Ovary (tissue), 10 donors: ENCODE measurements at places on chromosomes 7 and 10.

DNA sequence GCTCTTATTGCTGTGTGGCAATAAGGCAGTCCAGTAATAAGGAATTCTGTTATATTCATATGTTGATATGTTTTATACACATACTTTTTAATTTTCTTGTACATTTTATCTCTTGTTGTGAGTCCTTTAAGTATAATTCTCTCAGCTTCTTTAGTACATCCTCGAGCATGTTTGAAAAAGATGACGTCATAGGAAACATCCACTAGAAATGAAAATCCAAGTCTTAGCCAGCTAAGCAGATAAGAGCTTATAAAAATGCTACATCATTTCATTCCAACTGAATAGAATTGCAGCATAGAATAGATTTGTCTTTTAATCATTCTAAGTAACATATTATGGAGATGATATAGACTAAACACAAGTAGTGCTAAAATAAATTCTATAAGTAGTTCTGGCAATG lies 283.7 kb upstream of the FZD1 start:
- no peak for DNase-seq

DNA sequence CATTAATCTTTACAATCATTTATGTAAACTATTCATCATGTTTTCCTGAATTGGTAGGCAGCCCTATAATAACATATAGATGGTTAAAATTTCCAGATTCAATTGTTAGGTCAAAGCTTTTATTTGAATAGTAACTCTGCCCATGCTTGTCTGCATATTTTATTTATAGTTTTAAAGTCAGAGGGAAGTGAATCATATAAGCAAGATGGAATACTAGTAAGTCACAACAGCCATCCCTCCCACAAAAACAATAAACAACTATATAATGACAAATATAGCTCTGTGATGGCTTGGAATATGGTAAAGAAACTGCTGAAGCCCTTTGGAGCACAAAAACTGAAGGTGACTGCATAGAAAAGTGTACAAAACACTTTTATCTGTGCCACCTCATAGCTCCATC lies 156.3 kb upstream of the TMEM106B start:
- DNase-seq = no peak

- DNase-seq = no peak
Observed at GRCh38 chr10:124707551-124707950, 36.6 kb downstream of the FAM53B start.

DNA sequence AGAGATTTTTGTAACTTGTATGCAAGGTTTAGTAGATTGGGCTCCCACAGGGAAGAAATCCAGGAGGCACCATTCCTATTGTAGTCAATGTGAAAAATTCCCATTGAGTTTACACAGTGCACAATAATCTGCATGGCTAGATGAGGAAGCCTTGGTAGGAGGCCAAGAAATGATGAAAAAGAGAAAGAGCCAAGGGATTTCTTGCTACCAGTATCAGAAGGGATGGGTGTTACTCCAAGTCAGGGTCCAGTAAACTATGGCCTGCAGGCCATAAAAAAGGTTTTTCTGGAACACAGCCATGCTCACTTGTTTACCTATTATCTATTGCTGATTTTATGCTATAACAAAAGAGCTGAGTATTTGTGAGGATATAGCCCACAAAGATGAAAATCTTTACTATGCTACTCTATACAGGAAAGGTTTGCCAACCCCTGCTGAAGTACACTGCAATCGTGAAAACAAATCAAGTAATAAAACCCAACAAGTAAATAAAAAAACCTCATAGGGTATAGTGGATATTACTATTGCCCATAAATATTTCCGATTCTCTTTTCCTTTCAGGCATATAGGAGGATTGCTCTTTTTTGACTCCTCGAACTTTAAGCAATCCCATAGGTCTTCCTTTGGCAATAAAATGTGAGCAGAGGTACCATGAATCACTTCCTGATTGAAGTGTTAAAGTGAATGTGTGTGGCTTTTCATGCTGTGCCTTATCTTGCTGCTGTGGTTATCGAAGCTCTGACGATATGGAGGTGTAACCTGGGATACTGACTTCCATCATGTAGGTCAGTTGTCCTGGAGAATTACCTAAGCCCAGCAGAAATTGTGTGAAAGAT lies 256.3 kb upstream of the MAGI2 start:
- no peak for DNase-seq

DNA sequence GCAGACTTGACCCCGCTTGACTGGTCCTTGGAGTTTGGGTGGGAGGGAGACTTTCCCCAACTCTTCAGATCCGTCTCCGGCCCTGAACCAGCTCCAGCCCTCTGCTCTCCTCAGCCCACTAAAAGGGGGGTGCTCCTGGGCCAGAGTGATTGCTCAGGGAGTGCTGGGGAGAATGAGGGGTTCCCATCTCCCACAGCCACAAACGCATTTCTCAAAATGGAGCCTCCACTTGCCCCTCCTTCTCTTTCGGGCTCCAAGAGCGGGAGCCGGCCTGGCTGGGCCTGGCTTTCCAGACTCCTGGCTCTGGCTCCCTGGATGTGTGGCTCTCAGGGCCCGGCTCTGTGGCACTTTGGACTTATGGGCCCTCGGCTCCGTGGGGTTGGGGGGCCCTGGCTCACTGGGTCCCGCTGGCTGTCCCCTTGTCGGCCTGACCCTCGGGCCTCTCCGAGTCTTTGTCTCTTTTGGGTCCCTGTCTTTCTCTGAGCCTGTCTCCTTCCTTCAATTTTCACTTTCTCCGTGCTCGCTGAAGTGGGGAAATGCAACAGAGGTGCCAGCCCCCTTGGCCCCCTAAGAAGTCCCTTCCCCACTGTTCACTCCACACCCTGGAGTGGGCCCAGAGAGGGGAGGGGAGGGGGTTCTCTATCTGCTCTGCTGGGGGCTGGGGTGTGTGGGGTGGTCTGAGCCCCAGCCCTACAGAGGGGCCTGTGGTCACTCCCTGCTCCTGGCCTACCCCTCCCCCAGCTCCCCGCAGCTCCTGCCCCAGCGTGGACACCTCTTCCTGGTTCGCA lies 713 bp downstream of the LZTS2 start:
- DNase-seq = peak; percentile 60

DNA sequence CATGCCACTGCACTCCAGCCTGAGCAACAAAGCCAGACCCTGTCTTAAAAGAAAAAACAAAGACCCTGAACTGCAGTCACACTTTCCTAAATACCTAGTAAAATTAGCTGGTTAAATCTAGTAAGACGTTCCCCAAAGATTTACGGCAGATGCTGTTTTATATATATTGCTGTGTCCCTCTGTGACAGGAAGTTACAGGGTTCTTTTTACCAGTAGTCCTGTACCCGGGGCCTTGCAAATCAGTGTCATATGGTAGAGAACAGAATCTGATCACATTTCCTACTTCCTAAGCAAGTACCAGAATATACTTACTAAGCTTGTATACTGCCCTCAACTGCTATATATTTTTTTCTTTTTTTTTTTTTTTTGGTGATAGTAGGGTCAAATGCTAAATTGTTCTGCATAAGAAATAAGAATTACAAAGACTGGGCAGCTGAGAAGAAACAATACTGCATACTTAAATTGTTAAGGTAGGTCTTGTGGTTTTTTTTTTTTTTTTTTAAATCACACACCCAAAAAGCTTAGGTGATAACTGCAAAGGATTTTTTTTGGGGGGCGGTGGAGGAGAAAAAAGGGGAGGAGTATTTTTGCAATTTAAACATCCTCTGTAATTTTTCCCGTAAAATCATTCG lies 27.3 kb upstream of the KMT2E start:
- no peak for DNase-seq

GRCh38 chr7:43619213-43620012 lies 36.5 kb downstream of the STK17A start:
- DNase-seq = no peak

DNA sequence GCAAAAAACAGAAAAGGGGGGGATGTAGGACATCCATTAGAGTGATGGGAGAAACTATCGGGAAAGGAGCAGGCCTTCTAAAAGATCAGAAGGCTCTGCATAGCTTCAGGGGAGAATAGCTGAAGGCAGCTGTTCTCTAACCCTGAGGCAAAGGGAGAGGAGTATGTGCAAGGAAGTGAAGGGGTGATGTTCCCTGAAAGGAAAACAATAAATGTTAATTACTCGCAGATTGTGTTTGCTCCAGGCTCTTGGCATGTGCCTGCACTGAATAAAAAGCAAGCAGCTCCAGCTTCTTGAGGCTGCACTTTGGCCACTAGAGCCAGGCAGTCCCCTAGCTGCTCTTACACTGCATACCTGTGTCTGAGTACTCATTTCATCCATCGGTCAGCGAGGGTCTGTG lies 14.4 kb upstream of the STARD3NL start:
- no peak for DNase-seq

GRCh38 chr7:60017-60675 lies 132.2 kb upstream of the FAM20C start:
- DNase-seq = peak; percentile 6

DNA sequence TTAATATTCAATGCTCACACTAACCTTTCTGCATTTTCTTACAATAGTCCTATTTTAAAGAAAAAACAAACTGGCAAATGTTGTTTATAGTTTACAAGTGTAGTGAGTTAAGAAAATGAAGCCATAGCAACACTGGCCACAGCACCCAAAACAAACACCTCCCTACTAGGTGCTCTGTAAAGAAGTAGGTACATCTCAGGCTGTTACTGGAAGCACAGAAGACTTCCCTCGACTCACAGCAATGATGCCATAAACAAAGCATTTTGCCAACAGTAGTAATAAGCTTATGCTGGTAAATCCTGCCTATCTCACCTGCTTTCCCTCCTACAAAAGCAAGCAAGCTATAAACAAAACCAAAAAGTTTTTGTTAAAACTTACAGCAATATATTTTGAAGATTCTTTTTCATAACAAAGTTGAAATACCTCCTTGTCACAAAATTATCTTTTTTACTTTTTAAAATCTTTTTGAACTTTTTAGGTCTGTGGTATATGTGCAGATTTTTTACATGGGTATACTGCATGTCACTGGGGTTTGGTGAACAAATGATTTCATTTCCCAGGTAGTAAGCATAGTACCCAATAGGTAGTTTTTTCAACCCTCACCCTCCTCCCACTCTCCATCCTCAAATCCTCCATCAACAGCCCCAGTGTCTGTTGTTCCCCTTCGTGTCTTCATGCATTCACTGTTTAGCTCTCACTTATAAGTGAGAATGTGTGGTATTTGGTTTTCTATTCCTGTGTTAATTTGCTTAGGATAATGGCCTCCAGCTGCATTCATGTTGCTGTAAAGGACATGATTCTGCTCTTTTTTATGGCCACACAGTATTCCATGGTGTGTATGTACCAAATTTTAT lies 28.4 kb downstream of the COA1 start:
- no peak for DNase-seq

GRCh38 chr7:277228-277627 lies 12.7 kb upstream of the FOXL3 start:
- no peak for DNase-seq

DNA sequence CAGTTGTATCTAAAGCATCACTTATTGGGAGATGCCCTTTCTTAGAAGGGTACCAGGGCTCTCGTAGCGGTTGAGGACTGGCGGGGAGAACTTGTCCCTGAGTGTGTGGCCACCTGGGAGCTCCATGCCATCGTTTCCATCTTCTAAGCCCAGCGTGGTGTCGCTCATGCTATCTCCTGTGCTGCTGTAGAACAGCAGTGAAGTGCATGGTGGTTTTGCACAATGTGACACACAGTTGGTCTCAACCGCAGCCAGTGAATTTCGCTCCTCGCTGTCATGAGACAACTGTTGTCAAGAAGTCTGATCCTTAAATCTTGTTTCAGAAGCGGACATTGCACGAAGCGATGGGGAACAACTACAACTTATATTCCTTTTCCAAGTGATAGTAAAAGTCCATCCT lies 283.4 kb downstream of the GRID1 start:
- DNase-seq = no peak

- DNase-seq = no peak
Observed at GRCh38 chr10:59851864-59852263, 54.5 kb downstream of the CCDC6 start.
